ENCODE measurements at places on chromosomes 3 and 15.

DNA sequence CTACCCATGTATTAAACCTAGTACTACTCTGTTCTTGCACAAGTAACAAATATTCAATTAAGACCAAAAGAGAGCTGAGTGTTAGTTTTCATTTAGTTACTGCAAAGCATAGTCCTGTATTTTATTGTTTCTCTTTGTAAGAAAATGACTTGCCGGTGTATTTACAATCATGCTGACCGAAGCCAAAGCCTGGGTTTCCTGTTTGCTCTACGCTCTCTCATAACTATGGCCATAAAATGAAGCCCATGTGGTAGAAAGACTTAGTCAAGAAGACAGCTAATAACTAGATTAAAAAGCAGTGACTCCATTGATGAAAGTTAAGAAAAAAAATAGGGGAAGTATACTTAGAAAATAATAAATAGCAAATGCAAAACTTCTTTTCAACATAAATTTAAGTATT is 479.9 kb downstream of the CNTN4 start:
- DNase-seq = no peak

DNA sequence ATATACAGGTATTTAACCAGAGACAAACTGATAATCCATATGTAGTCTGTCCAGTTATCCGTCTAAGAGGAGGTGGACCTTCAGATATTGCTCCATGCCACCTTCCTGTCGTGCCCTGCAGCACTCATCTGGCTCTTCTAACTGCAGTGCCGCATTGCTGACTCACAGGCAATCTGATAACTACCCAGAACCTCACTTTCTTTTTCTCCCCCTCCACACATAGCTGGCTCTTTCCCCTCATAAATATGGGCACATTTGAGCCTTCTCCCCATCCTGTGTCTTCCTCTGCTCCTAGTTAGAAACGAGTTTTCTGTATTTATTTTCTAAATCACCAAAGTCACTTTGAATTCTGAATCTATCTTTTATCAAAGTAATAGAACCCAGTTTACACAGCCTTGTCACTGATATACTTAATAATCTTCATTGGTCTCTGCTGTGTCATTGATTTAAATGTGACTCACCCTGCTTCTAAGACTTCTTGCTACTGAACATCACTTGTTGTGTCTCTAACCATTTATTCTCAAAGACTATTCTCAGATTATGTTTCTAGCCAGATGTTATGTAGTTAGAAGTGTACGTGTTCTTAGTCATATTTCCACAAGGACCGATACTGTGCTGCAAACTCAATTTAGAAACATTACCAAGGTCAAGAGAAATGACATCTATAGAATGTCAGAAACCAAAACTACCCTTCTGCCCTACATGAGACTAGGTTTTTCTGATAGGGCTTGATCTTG is 17.4 kb upstream of the KCNMB2 start:
- no peak for DNase-seq

DNA sequence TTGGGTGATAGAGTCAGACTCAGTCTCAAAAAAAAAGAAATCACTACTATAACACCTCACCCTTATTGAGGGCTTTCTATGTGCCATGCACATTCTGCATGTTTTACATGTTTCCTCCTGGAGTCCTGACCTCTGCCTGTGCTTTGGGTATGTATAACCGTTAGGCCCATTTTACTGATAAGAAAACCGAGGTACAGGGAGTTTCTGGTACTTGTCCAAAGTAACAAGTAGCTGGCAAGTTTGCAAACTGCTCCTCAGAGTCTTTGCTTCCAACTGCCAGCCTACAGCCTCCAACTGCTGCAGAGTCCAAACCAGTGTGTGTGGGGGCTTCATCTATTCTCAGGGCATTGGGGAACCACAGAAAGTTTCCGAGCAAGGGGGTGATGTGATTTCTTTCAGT is 3.7 kb upstream of the GNAI2 start:
- no peak for DNase-seq

GRCh38 chr3:66656609-66657008 is 155.8 kb upstream of the LRIG1 start:
- no peak for DNase-seq

DNA sequence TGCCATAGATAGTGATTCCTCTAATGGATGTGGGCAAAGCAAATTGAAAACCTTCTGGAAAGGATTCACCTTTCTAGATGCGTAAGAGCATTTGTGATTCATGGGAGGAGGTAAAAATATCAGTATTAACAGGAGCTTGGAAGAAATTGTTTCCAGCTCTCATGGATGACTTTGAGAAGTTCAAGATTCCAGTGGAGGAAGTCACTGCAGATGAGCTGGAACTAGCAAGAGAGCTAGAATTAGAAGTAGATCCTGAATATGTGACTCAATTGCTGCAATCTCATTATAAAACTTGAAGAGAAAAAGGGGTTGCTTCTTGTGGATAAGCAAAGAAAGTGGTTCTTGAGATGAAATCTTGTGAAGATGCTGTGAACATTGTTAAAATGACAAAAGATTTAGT is 88.0 kb upstream of the ACKR4 start:
- DNase-seq = no peak

DNA sequence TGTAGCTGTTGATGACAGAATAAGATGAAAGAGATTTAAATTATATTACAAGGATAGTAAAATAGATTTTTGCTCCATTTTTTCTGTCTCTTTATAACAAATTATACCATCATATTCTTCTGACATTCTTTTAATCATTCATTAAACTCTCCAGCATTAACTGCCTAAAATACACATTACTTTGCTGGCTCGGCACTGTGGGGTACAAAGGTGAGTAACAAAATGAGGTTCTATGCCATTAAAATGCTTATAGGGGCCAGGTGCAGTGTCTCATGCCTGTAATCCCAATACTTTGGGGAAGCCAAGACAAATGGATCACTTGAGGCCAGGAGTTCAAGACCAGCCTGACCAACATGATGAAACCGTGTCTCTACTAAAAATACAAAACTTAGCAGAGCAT is 81.5 kb downstream of the ULK4 start:
- no peak for DNase-seq

DNA sequence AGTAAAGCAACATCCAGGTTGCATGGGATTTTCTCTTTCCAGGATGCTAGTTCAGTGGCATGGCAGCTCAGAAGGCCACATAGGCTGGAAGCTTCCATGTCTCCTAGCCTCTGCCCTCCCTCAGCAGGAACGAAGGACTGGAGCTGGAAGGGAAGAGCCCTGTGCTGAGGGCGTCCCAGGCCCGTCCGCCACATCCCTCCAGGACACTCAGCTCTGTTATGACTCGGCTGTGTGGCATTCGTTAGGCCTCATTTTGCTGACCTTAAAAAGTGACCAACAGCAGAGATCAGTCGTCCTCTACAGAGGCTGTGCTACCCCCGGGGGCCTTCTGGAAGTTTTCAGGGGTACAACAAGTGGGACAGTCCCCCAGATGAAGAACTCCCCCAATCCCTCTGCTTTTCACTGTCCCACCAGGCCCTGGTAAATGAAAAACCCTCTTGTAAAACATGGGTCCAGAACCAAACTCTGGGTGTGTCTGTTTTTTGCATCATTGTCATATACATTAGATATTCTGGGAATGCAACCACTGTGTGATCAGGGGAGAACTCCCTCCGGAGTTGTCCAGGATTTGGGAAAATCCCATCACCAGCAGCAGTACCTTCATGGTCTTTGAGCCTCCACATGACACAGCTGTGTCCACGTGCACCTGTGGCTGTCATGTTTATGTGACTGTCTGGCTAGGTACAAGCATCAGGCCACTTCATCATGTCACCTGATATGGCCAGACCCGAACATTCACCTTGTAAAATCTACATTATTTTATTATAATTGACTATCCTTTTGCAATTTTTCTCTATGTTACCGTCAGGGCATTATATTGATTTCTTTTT is 149.9 kb downstream of the OR4M2 start:
- no peak for DNase-seq

- DNase-seq = no peak
Measured at GRCh38 chr3:153976891-153977554, 144.2 kb upstream of the ARHGEF26 start.

DNA sequence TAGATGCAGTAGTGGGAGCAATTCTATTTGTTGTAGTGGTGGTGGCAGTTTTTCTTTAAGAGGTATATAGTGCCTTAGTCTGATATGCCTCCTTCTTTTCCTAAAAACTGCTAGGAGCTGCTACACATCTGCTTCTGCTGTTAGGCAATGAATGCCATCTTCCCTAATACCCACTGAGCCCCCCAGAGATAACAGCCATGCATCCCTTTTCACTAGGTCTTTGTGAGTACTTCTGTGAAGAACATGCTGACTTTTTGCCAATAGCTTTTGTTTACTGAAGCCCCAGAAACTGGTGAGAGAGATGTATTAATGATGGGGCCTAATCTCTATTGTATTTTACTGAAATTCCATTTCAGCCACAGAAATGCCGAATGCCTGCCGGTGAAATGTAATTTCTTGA is 92.6 kb upstream of the CHL1 start:
- no peak for DNase-seq

- no peak for DNase-seq
Measured at GRCh38 chr3:44001072-44001471, 240.6 kb upstream of the TOPAZ1 start.

DNA sequence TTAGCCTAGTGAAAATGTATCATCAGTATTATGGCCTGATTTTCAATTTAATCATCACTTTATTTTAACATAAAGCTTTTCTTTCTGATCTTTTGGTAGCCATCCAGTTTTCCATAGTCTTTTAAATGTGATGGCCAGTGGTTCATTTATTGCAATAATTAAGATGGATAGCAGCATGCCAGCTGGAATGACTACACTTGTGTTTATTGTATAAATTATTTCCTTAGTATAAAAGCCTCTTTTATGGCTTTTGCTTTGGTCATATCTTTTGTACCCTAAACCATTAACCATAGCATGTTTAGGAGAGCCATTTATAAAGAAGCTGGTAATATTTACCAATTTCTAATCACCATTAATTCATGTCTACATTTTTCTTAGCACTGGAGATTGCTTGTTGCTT is 31.7 kb downstream of the ALCAM start:
- DNase-seq = no peak

GRCh38 chr3:46944191-46944590 is 32.4 kb downstream of the CCDC12 start:
- DNase-seq = no peak

- no peak for DNase-seq
Measured at GRCh38 chr3:12954891-12955650, 113.7 kb upstream of the RPL32 start.

- no peak for DNase-seq
Measured at GRCh38 chr3:176926034-176926433, 271.2 kb downstream of the TBL1XR1 start.

DNA sequence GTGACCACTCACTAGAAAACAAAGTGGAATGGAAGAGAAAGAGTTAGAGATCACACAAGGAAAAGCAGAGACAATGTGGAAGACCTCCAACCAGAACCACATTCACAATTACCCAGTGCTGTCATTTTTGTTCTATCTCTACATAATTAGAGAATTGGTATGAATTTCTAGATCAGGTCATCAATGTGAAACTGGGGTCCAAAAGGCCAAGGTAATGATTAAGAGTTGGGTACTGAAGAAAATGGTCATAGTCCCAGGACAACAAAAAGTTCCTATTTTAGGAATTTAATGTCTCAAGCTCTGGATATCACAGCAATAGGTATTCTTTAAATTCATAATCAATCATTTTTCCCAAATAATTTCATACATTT is 84.7 kb upstream of the PPIB start:
- no peak for DNase-seq

GRCh38 chr3:19573644-19574043 is 360.4 kb downstream of the EFHB start:
- DNase-seq = no peak

GRCh38 chr15:54250326-54250725 is 272.1 kb downstream of the UNC13C start:
- no peak for DNase-seq
